Stimulated activated CD8-positive, alpha-beta memory T cell treated with anti-CD3 and anti-CD28 coated beads, Interleukin-4, amount 100 ng/mL, for 4 hours (primary cell): ENCODE measurements at places on chromosomes 12 and 14.

DNA sequence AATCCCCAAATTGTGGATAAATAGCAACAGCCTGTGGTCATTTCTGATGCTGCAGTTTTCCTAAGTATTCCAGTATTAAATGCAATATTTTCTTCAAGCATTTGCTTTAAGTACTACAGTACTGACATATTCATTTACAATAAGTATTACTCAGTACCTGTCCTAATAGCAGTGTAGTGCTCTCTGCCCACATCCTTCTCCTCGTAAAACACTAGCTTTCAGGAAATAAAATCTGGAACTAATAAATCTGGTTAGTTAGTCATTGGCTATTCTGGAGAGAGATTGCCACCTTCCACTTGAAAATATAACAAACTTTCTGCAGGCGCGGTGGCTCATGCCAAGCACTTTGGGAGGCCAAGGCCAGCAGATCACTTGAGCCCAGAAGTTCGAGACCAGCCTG, 441.5 kb downstream of the PRKD1 start:
- DNase-seq = no peak

- DNase-seq = no peak
Observed at GRCh38 chr14:104428333-104428851, 151.2 kb upstream of the C14orf180 start.

DNA sequence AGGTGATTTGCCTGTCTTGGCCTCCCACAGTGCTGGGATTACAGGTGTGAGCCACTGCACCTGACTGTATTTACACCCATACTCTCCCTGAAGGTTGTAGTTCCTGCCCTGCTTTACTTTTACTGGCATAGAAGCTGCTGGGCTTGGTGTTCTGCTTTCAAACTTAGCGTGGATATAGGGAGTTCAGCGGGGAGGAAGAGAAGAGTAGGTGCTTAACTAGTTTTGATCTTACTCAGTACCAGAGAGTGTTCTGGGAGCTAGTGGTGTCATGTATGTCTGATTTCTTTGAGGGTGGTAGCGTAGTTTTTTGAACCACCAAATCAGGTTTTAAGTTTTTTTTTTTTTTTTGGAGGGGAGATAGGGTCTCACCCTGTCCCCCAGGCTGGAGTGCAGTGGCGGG, 13.8 kb downstream of the RCOR1 start:
- DNase-seq = no peak

DNA sequence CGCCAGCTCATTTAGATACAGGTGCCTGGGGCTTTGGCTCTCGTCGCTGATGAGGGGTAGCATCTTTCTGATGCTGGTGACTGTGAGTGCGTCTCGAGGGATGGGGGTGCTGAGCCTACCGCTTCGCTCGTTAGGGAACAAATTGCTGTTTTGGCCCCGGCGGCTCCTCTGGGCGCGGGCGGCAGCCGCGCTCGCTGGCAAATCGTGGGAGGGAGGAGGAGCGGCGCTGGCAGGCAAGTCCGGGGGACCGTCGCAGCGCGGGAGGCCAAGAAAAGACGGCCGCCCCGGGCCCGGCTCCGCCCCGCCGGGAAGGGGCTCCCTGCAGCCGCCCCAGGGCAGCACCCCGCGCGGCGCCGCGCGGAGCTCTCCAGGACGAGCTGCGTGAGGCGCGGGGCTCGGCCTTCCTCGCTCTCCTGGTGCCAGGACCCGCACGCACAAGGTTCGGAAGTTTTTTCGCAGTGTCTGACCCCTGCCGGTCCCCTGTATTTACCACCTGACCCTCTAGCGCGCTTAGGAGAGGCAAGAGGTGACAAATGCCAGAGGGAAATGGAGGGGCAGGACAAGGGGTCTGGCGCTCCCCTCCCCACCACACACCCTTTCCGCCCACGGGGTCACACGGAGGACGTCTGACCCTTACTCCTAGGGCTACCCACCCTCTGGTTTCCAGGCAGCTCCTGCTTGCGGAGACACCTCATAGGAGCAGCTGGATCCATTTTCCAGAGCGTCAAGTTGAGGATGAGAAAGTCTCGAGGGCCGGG, 899 bp upstream of the KCNH3 start:
- no peak for DNase-seq

GRCh38 chr14:91027561-91027960, 32.9 kb downstream of the RPS6KA5 start:
- DNase-seq = no peak

DNA sequence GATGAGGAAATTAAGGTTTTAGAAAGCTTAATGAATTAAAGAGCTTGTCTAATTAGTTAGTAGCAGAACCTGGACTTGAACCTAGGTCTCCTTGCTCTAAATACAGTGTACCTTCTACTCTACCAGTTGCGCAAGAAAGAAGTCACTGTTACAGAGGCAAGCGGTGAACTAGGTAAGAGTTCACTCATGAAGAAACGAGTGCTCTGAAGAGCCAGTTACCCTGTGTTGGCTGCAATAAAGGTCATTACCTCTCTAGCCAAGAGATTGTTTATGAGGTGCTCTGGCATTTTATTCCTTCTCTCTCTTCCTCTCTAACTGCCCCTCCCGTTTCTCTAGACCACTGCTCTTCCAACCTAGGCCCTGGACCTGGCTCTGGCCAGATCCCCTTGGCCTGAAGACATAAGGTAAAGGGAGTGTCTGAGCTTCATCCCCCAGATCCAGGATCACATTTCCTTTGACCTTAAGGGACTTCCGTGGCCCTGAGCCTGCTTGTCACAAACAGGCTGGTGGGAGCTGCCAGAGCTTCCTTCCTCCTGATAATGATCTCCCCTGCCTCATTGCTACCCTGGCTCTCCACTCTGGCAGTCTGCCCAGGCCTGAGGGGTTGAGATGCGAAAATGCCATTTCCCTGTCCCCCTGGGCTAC, 1.9 kb downstream of the RNASE7 start:
- no peak for DNase-seq

- DNase-seq = no peak
Observed at GRCh38 chr12:82415402-82415801, 57.1 kb downstream of the METTL25 start.

DNA sequence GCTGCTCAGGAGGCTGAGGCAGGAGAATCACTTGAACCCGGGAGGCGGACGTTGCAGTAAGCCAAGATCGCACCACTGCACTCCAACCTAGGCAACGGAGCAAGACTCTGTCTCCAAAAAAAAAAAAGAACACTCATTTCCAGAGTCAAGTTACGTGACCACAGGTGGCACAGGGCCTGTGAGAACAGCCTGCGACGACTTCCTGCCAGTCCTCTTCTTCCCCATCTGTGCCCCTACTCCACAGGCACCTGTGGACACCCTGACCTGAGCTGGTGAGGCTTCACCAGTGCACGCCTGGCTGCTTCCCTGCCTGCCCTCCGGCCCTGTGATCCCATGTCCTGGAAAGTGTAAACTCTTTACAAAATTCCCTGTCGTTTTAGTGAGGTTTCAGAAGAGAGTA, 77.7 kb downstream of the PPP2R5C start:
- no peak for DNase-seq

GRCh38 chr12:8687846-8688601, 9.8 kb upstream of the RIMKLB start:
- no peak for DNase-seq

DNA sequence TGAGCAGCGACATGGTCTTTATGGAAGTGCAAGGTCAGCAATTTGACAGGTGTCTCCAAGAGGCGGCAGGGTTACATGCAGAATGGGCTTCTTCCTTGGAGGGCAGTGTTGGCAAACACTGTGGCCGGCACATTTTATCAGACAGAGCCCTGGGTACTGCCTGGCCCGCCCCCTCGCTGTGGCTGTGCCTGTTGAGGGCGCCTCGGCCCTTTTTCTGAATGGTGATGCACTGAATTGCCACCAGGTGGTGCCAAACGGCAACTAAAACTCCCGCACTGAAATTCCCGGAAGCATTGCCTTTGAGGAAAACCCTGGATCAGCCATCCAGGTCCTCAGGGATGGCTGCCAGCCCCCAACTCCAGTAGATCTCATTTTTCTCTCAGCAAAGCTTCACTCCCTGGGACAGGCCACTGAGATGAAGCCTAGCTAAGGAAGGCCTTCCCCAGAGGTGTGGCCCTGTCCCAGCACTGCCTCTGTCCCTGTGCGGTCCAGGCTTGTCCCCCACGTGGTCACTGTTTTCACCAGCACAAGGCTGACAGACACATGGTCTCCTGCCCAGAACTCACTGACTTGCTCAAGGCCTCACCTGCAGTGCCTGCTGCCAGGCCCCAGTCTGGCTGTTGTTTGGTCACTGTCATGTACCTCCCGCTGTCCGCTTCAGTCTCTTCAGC, 73.6 kb downstream of the TESC start:
- no peak for DNase-seq

GRCh38 chr14:99384450-99385417, 95.9 kb downstream of the SETD3 start:
- no peak for DNase-seq

- DNase-seq = no peak
Observed at GRCh38 chr14:68084256-68084655, 264.7 kb downstream of the RAD51B start.

DNA sequence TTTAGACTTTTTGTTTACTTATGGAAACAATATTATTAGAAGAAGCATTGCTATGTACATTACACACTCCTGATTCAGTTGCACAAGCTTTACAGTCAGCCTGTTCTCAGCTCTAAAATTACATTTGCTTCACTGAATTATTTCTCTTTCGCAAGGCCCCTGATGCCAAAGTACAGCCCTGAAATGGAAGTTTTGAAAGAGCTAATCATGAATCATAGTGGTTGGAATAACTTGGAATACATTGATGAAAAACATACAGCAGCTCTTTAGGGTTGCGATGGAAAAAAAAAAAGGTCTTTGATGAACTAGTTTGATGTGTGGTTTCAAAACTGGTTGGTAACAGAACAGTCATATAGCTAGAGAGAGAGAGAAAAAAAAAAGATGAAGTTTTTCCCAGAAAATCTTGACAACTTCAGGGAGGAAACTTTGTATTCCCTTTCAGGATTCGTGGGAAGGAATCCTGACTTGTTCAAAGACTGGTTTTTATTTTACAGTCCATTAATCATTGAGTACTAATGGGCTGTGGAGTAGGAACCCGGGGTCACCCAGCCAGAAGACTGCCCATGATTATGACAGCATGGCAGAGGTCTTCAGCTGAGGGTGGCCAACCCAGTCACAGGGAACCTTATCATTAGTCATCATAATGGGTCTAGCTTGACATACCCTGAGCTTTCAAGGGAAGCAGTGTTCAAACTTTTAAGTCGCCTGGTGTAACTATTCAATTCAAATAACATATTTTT, 460.1 kb downstream of the NAV3 start:
- DNase-seq = no peak

- no peak for DNase-seq
Observed at GRCh38 chr12:473863-474577, 14.3 kb downstream of the B4GALNT3 start.

GRCh38 chr12:123723011-123723410, 10.9 kb downstream of the ATP6V0A2 start:
- DNase-seq = no peak

- no peak for DNase-seq
Observed at GRCh38 chr12:60684988-60685655, 1089.3 kb downstream of the SLC16A7 start.

DNA sequence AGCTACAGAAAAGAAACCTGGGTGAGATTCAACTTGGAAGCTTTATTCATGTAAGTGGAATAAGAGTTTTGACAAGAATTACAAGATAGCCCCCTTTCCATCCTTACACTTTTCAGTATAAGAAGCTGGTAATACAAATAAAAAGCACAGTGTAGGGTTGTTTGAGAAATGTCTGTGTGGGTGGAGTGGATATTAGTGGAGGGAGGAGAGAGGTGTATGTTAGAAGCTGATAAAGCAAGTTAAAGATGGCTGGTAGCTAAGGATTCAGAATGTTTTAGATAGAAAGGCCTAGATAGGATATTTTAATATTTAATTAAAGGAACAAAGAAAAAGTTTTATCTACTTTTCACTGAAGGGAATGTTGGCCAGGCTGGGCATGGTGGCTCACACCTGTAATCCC, 12.5 kb downstream of the CFAP54 start:
- DNase-seq = no peak

GRCh38 chr14:52876806-52877205, 74.0 kb downstream of the FERMT2 start:
- DNase-seq = no peak

DNA sequence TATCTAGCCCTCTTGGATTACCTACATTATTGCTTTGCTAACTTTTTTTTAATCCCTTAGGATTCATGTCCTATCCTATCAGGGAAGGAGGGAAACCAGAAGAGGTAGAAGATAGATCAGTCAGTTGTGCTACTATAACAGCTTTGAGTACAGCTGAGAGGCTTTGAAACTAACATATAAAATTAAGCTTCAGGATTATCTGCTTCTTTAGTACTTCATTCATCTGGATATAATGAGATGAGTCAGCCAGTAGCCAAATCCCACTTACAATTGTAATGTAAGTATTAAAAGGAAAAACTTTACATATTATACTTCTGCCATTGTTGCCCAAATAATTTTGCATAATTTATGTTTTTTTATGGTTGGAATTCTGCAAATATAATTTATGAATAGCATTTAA, 33.4 kb upstream of the ANO6 start:
- DNase-seq = no peak

DNA sequence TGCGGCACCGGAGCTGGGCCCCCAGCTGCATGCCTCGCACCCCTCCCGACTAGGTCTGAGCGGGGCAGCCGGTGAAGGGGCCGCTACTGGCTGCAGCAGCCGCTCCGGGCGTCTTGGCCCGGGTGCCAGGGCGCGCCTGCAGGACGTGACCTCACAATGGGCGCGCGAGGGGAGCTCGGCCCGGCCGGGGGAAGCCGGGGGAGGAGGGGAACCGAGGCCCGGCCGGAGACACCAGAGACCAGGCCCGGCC, 353 bp downstream of the BAG5 start:
- no peak for DNase-seq
